Placental epithelial cell (primary cell): ENCODE measurements at places on chromosomes 7 and 10. TPM values are rescaled to one million over a fixed set of nuclear protein-coding genes. Genes with fewer than 3 reads are reported as not detected.

The CDK14 gene
- total RNA-seq = 15.4 and 16.1 TPM in 2 replicates

The CALHM2 gene
- total RNA-seq = 23.7 and 25.1 TPM in 2 replicates

The ATOH7 gene
- total RNA-seq = under 0.01 TPM in 1 of 2 replicates, not detected in the other

The FBXO24 gene
- 0.39 and 0.54 TPM in 2 replicates for total RNA-seq

The ITIH5 gene
- 4.2 and 18.8 TPM in 2 replicates for total RNA-seq

The IFIT1B gene
- 0.11 TPM in 1 of 2 replicates, not detected in the other for total RNA-seq

The HNRNPH3 gene
- 8.6 and 20.8 TPM in 2 replicates for total RNA-seq

The TDRD1 gene
- total RNA-seq = 0.39 and 2.0 TPM in 2 replicates

The HTR7 gene
- 0.39 TPM in 1 of 2 replicates, not detected in the other for total RNA-seq

The CNNM1 gene
- under 0.01 TPM in 2 replicates for total RNA-seq

The ANKRD61 gene
- total RNA-seq = not detected in 2 replicates

The CAV2 gene
- total RNA-seq = 271 and 366 TPM in 2 replicates

The NRP1 gene
- 1.6 and 2.4 TPM in 2 replicates for total RNA-seq

The PTF1A gene
- total RNA-seq = 0.79 TPM in 1 of 2 replicates, not detected in the other

The ERLIN1 gene
- 17.7 and 19.6 TPM in 2 replicates for total RNA-seq

The BICC1 gene
- total RNA-seq = 0.39 TPM in 1 of 2 replicates, not detected in the other

The FXYD4 gene
- total RNA-seq = not detected in 2 replicates

The PPIA gene
- 1,348 and 2,909 TPM in 2 replicates for total RNA-seq

The SPDYE16 gene
- under 0.01 and 0.39 TPM in 2 replicates for total RNA-seq

The THSD7A gene
- total RNA-seq = under 0.01 TPM in 1 of 2 replicates, not detected in the other

The TRIM50 gene
- not detected in 2 replicates for total RNA-seq

The FRAT1 gene
- 2.1 and 3.5 TPM in 2 replicates for total RNA-seq

The SFRP5 gene
- not detected in 2 replicates for total RNA-seq

The BAIAP2L1 gene
- total RNA-seq = 40.8 and 45.9 TPM in 2 replicates

The A1CF gene
- total RNA-seq = 0.39 and 3.3 TPM in 2 replicates

The ARHGEF35 gene
- total RNA-seq = 0.11 and 6.3 TPM in 2 replicates

The HOXA3 gene
- 1.4 and 4.7 TPM in 2 replicates for total RNA-seq

The IDI2 gene
- not detected in 2 replicates for total RNA-seq

The MCM10 gene
- 3.5 and 4.7 TPM in 2 replicates for total RNA-seq

The IL6 gene
- total RNA-seq = 0.39 TPM in 1 of 2 replicates, not detected in the other

The FBH1 gene
- 69.7 and 76.6 TPM in 2 replicates for total RNA-seq

The CPEB3 gene
- 0.65 and 0.79 TPM in 2 replicates for total RNA-seq
